ENCODE measurements at places on chromosomes 4 and X.

DNA sequence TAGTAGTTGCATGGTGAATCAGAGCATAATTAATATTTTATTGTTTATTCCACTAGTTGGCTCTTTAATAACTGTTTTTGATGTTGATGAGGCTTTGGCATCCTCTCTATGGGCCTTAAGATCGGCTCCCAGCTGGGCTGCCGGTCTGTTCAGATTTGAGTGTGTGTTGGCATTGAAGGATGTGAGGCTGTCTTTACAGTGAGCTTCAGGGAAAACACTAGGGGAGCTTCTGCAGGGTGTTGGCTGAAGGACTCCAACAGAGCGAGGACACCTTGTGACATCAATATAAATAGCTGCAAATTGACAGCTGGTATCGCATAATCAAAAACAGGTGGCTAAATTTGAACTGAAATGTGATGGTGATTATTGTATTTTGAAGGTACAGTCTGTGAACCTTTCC lies 322.0 kb downstream of the FSTL5 start:
- DNase-seq = no peak

- DNase-seq = no peak
Observed at GRCh38 chrX:49276671-49277534, 7.3 kb downstream of the PPP1R3F start.

GRCh38 chr4:44446801-44447562 lies 1.6 kb downstream of the KCTD8 start:
- DNase-seq = no peak

DNA sequence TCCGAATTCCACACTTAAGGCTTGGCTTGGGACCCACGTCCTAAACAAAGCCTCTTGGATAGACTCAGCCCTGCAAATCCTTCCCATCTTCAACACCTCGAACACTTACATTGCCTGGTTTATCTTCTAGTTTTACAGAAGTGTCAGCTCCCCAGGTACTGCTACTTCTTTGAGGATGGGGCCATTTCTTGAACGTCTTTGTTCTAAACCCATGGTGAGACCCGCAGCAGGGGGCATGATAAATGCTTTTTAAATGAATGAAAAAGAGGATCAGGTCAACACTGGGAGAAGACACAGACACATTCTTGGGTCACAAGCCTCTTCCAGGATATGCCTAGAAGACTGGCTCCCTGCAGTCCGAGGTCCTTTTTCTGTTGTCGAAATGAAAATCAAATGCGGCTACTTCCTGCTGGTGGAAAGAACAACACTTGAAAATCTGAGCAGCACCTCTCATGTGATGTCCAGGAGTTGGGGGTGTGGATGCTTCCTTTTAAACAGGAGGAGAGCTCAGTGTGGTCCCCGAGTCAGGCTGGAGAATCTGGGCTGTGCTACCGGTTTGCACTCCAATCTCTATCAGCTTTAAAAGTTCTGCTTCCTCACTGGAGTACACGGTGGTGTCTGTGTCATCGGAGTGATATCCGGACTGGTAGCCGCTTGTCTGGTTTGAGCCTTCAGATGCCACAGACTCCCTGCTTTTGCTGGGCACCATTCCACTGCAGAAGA lies 45.8 kb downstream of the KDR start:
- DNase-seq = no peak

GRCh38 chrX:41167888-41168287 lies 82.6 kb downstream of the USP9X start:
- DNase-seq = no peak
